Omental fat pad (tissue), 4 donors: ENCODE measurements at places on chromosomes 12 and 14. TPM values are rescaled to one million over a fixed set of nuclear protein-coding genes. Genes with fewer than 3 reads are reported as not detected.

GRCh38 chr12:6234214-6234613, 34.0 kb downstream of the CD9 start:
- DNase-seq: no peak

TAS2R7 gene
- total RNA-seq: not detected

SYCP3 gene
- not detected for total RNA-seq

- no peak for DNase-seq
Observed at GRCh38 chr14:55580470-55581341, 699 bp downstream of the KTN1 start.

DNA sequence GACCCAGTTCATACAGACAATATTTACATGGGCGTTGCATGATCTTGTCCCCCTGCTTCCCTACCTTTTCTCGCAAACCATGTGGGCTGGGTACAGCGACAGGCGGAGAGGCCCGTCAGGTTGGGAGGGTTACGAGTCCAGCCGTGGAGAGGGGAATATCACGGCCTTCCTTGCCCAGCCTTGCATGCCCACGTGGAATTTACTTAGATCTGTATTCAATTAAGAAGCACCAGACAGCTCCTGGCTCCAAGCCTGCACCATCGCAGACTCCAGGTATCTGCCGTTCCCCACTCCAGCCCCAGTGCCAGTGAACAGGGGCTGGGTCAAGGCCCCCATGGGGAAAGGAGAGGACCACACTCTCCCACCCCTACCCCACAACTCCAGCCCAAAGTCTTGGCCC, 29.8 kb downstream of the BCL11B start:
- DNase-seq: no peak

TSPAN19 gene
- total RNA-seq: not detected

DNA sequence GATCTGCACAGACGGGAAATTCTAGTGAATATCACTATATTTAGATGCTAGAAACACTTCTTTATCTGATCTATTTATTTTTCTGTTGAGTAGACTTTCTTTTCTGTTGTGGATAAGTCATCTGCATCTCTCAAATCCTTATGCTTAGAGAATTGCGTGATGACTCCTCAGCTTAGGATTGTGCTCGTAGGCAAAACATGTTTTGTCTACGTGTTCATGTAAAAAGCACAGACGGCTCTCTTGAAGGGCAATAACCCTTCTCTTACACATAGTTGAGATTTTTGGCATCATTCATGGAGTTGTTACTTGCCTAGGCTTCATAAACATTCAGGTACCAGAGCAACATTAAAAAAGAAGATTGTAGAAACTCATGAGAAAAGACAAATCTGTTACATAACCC, 18.6 kb downstream of the PPFIBP1 start:
- no peak for DNase-seq

DNA sequence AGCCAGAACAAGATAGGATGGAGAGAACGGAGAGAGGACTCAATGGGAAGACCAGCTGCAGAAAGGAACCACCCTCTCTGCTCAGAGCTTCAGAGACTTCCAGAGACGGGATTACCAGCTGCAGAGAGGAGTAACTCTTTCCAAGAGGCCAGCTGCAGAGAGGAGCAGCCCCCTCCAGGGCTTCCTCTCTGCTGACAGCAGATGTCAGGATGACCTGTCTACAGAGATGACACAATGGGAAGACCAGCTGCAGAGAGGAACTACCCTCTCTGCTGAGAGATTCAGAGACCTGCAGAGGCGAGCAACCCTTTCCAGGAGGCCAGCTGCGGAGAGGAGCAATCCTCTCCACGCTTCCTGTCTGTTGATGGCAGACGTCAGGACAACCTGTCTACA, 61.8 kb downstream of the KLRG1 start:
- no peak for DNase-seq

GRCh38 chr12:3122841-3123678, 45.9 kb downstream of the TSPAN9 start:
- no peak for DNase-seq
